ENCODE measurements at places on chromosomes 5 and 9. TPM values are rescaled to one million over a fixed set of nuclear protein-coding genes. Genes with fewer than 3 reads are reported as not detected.

DNA sequence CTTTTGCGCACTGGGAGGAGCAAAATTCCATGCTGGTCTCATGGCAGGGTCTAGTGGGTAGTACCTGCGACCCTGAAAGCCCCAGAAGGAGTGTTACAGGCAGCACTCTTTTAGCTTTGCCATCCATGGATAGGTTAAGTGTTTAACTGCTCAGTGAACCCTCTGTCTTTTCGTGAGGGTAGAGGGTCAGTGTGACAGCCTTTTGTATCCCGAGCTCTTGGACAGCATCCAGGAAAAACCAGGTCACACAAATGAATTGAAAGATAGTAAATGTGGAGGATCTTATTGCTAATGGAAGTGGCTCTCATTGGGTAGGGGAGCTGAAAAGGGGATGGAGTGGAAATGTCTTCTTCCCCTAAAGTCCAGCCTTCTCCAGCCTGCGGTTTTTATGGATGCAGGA, 57.8 kb upstream of the CCDC112 start:
- no peak for DNase-seq

DNA sequence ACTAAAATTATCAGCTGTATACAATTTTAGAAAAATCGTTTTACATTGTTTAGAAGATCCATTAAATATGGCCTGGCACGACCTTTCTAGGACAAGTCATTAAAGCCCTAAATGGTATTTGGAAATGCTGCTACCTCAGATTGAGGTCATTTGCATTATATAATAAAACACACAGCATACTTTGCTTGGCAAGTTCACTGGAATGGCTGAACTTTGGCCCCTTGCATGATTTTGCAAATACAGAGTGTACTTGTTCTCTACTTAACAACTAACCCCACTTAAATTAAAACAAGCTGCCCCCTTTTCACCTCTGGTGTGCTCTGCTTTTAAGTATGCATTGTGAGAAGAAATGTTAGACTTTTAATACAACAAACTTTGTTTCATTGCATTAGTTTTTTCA, 860.1 kb downstream of the PTPRD start:
- no peak for DNase-seq

GRCh38 chr9:37652261-37652660, 1.5 kb downstream of the FRMPD1 start:
- no peak for DNase-seq

DNA sequence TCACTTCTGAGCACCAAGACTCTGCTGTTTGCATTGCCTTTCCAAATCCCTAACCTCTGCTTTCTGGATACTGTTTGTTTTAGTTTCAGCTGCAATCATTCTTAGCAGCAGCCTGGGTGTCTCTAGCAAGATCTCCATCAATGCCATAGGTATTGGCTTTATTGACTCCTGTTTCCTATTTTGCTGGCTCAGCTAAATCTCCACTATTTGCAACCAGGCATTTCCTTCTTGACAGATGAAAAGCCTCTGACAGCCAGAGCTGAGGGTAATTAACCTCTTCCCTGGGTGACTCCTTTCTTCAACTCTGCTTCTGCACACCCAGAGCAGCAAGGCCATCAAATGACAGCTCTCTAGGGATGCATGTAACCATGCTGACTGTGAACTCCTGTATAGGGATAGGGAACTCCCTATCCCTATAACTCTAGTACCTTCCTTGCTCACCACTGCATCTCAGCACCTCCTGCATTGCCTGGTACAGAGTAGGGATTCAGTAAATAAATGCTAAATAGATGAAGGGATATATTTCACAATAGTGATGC, 293.5 kb downstream of the TRIM32 start:
- DNase-seq: no peak

The PIP5K1B gene
- 57.9 TPM for polyA plus RNA-seq

The PDE6A gene
- polyA plus RNA-seq: 1.0 TPM

The PNPLA7 gene
- polyA plus RNA-seq: 7.2 TPM

Data from large intestine (tissue), 12 donors.